ENCODE measurements at places on chromosomes 1 and 21. TPM values are rescaled to one million over a fixed set of nuclear protein-coding genes. Genes with fewer than 3 reads are reported as not detected.

RASSF5 gene
- 5.0 TPM for polyA plus RNA-seq

COL8A2 gene
- polyA plus RNA-seq = 1.8 TPM

HTR6 gene
- polyA plus RNA-seq = 2.7 TPM

ACKR1 gene
- polyA plus RNA-seq = 0.23 TPM

EXTL1 gene
- 2.1 TPM for polyA plus RNA-seq

HSD3B1 gene
- 0.82 TPM for polyA plus RNA-seq

S100A7A gene
- polyA plus RNA-seq = not detected

GPR89B gene
- polyA plus RNA-seq = 45.3 TPM

MRAP gene
- not detected for polyA plus RNA-seq

KIF2C gene
- 27.0 TPM for polyA plus RNA-seq

ELAVL4 gene
- 1.4 TPM for polyA plus RNA-seq

KIAA1614 gene
- polyA plus RNA-seq = 12.5 TPM

NBPF20 gene
- polyA plus RNA-seq = 2.3 TPM

LCE1A gene
- polyA plus RNA-seq = not detected

MFSD2A gene
- 2.5 TPM for polyA plus RNA-seq

GBP4 gene
- 7.7 TPM for polyA plus RNA-seq

FBXO44 gene
- 20.6 TPM for polyA plus RNA-seq

RNU1-2 gene
- polyA plus RNA-seq = not detected

OR2L13 gene
- not detected for polyA plus RNA-seq

RGS18 gene
- polyA plus RNA-seq = 1.9 TPM

CHD5 gene
- polyA plus RNA-seq = 0.30 TPM

FAM167B gene
- polyA plus RNA-seq = 10.3 TPM

CD46 gene
- polyA plus RNA-seq = 333 TPM

Data from renal pelvis (tissue), 12 donors.